IMR-90 (cell line): ENCODE measurements at places on chromosomes 2 and 18.

DNA sequence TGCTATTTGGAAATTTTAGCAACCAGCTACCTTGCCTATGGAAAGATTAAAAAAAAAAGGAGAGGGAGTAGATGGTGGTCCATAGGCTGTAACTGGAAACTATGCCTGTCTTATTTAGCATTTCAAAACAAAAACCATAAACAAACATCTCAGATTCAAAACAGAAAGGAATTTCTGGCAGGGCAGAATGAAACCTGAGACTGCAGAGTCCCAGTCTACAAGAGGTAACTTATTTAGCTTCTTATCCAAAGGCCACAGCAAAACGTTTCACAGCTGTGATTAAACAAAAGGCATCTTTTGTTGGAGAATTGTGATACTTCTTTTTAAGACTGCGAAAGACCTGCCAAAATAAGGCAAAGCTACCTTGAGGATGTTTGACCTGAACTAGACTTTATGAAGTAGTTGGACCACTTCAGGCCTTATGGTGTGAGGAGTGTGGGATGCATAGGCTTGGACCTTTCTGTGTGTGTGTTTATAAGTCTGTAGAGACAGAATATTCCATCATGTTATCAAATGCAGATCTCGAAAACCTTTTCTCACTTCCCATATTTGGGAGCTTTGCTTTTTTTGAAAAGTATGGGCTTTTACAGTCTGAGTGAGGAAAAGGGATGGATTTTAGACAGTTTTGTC lies 11.0 kb downstream of the CRIM1 start:
- no peak for DNase-seq

DNA sequence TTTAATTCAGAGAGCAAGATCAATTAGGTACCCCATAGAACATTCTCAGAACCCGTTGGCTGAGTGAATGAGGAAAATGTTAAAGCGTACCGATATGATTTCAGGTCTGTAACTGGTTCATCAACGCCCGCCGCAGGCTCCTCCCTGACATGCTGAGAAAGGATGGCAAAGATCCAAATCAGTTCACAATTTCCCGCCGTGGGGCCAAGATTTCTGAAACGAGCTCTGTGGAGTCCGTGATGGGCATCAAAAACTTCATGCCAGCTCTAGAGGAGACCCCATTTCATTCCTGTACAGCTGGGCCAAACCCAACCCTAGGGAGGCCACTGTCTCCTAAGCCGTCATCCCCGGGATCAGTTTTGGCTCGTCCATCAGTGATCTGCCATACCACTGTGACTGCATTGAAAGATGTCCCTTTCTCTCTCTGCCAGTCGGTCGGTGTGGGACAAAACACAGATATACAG lies 7.3 kb downstream of the TGIF1 start:
- DNase-seq = no peak

GRCh38 chr2:20186078-20186854 lies 38.7 kb downstream of the SDC1 start:
- DNase-seq = peak; percentile 73

DNA sequence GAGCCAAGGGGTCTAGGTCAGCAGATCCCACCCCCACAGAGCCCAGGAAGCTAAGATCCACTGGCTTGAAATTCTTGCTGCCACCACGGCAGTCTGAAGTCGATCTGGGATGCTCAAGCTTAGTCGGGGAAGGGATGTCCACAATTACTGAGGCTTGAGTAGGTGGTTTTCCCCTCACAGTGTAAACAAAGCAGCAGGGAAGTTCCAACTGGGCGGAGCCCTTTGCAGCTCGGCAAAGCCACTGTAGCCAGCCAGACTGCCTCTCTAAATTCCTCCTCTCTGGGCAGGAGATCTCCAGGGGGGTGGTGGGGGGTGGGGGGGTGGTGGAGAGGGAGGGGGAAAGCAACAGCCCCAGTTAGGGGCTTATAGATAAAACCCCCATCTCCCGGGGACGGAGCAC lies 419.5 kb downstream of the NUP35 start:
- DNase-seq = no peak

- DNase-seq = no peak
Observed at GRCh38 chr2:62102402-62102920, 93.5 kb upstream of the B3GNT2 start.

DNA sequence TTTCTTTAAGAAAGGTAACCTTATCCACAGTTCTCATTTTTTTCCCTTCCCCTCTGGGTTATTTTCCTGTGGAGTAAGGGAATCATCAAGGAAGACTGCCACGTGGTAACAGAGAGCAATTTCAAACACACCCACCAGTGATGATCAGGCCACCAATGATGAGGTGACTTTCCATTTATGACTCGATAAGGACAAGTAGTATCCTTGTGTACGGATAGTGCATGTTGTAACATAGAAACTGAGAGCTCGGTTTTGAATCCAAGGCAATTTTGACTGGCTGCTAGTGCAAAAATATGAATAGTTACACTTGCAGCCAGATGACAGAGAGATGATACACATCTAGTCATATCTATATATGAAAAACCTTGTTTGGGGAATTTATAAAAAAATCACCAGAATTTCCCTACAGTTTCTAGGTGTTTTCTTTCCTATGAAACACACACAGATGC lies 143.6 kb upstream of the TCF4 start:
- DNase-seq = peak; percentile 22

- DNase-seq = peak; percentile 41
Observed at GRCh38 chr2:99701503-99701902, 211.7 kb upstream of the REV1 start.

- no peak for DNase-seq
Observed at GRCh38 chr2:129069875-129070594, 751.4 kb upstream of the HS6ST1 start.

DNA sequence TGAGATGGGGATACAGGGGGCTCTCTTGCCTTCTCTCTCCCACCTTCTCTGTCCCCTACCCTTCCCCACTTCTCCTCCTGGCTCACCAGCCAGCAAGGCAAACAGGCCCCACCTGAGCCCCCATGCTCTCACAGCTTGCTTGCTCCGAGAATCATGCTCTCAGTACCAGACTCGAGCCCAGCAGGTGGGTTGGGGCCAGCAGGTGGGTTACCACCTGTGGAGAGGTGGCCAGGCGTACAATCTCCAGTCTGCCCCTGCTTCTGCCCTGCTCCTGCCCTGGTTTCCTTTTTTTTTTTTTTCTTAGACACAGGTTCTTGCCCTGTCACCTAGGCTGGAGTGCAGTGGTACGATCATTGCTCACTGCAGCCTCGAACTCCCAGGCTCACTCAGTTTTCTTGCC lies 214.5 kb downstream of the SH3RF3 start:
- DNase-seq = no peak

DNA sequence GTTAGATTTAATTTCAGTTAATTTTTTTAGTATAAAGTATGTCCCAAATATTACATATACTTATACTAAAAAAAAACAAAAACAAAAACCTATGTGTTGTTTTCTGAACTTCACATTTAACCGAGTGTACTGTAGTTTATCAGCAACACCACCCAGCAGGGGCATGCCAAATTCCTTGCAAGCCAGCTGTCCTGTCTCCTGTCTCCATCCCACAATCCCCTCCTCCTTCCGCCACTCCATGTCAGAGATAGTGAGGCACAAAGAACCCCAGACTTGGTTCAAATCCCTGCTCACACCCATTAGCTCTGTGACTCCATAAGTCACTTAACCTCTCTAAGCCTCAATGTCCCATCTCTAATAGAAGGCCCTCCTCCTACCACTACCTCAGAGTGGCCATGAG lies 9.4 kb downstream of the CHST10 start:
- no peak for DNase-seq

- peak; percentile 1 for DNase-seq
Observed at GRCh38 chr2:145985517-145985916, 1465.6 kb upstream of the ZEB2 start.

- DNase-seq = no peak
Observed at GRCh38 chr2:59777120-59777519, 776.3 kb downstream of the BCL11A start.

DNA sequence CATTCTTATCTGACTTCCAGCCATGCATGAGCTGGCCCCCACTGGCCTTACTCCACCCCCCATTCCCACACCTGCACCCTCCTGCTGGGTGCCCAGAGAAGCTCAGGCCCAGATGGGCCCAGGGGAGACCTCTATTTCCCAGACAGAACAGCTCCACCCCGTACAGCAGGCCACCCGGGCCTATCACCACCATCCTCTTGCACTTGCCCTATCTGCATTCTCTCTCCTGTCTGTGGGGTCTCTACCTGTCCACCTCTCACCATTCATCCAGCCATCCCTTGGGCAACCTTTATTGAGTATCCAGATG lies 25.3 kb upstream of the TNS1 start:
- DNase-seq = no peak

GRCh38 chr2:10447895-10448575 lies at the start of gene ODC1:
Gene ODC1 (minus strand): TSS chr2:10448327. CDS start chr2:10445032, 3,295 bp downstream.
- DNase-seq = peak; percentile 90

DNA sequence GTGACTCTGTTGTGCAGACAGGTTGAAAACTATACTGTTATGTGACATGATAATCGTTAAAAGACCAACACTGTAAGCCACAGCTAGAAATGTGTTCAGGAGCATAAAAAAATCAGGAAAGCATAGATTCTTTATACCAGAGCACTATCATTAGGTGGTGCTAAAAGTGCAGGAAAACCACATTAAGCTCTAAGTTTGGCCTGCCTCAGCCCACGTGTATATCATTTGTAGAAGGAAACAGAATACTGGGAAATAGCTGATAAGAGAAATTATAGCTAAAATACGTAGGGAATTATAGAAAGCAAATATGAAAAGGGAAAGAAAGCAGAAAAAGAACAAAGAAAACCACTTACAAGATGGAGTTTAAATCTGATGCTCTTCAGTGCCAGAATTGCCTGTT lies 26.5 kb upstream of the C2orf74 start:
- peak; percentile 57 for DNase-seq

- DNase-seq = no peak
Observed at GRCh38 chr2:127829845-127830246, 18.9 kb upstream of the WDR33 start.

DNA sequence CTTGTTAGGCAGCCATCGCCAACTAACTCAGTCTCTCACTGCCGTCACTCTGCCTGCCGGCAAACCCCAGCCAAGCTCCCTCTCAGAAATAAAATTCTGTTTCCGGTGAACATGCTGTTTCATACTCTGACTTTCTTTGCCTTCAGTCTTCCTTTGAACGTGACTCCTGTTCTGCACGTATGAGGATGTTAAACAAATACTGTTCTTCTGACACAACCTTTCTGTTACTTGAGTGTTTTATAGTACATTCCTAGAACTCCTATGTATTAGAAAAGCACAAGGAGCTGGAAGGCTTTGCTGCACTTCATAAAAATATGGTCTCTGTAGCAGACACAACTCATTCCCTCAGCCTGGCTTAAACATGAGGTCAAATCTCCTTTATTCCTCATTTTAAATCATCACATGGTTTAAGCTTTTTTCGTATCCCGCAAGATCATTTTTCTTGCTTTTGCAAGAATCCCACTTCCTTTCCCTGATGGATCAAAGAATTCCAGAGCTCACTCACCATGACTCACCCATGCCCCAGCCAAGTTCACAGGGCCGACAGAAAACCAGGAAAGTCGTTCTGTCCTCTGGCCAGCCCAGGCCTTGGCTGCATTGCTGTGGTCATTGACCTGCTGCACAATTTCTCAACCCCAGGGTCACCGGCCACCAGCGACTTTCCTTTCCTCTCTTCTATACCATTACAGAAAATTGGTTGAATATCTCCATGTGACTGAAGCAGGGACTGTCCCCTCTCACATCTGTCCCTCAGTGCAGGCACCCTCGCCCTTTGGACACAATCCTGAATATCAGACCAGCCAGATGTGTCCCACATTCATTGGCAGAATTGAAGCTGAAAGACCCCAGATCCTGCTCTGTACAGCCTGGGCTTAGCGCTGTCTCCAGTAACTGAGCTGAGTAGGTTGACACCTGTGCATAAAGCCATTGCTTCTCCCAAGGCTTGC lies 183.1 kb upstream of the ARL4C start:
- peak; percentile 99 for DNase-seq

DNA sequence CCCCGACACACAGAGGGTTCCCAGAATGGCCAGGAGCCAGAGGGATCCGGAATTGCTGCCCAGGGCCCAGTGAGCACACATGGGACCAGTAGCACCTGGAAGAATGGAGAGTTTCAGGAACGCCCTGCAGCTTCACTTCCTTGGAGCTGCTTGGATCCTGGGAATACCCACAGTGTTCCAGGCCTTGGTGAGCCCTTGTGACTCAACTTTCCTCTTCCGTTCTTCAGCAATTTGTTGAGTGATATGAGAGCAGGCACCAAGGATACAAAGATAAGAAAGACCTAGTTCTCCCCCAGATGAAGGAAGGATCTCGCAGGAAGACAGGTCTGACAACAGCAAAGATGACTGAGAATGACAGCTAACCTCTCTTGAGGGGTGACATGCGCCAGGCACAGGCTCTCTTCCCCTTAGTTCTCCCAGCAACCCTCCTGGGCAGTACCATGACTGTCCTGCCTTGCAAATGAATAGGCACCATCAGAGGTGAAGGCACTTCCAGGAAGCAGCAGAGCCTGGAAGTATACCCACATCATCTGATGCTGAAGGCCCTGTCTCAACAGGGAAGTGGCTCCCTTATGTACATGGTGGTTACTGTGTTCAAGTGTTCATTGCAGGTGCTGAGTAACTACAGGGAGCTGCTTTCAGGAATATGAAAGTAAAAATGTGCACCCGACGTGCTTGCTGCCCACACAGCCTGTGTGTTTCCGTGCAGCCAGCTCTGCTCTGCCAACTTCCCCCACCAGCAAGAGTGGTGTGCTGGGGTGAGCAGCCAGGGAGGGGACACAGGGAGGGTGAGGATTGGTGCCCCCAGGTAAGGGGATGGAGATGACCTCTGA lies 116.2 kb downstream of the STPG4 start:
- no peak for DNase-seq

- DNase-seq = no peak
Observed at GRCh38 chr18:8777846-8778245, 72.5 kb downstream of the MTCL1 start.

DNA sequence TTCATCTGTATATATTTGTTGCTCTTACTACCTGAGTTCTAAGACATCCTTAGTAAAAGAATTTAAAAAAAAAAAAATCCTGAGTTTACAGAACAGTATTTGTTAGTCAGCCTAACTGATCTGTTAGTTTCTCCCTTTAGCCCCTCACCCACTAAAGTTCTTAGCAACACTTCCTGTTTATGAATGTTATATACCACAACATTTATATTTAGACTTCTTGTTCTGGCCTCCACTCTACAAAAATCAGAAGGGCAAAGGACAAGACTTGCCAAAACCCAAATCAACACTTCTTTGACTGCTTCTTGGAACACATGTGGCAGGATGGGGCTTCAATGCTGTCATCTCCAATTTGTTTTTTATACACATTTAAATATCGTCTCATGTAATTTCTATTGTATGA lies 71.1 kb downstream of the MGAT5 start:
- DNase-seq = no peak

DNA sequence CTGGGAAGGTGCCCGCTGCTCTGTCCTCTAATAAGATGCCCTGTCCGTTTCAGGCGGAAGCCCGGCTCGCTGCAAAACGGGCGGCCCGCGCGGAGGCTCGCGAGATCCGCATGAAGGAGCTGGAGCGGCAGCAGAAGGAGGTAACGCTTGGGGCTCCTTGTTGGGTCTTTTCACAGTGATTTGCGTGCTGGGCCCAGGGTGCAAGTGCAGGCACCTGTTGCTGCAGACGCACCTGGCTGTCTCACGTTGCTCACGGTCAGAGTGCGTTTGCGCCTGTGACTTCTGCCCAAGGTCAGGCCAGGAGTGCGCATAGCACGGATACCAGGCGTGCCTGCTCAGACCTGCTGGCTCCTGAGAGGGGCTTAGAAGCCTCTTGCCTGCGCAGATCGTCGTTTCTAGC lies 81.1 kb downstream of the LRRFIP1 start:
- DNase-seq = no peak
